Hypothalamus (tissue), 51 donors: ENCODE measurements at places on chromosomes 4 and X.

GRCh38 chr4:95877636-95878035, 37.7 kb downstream of the PDHA2 start:
- DNase-seq, result no peak

DNA sequence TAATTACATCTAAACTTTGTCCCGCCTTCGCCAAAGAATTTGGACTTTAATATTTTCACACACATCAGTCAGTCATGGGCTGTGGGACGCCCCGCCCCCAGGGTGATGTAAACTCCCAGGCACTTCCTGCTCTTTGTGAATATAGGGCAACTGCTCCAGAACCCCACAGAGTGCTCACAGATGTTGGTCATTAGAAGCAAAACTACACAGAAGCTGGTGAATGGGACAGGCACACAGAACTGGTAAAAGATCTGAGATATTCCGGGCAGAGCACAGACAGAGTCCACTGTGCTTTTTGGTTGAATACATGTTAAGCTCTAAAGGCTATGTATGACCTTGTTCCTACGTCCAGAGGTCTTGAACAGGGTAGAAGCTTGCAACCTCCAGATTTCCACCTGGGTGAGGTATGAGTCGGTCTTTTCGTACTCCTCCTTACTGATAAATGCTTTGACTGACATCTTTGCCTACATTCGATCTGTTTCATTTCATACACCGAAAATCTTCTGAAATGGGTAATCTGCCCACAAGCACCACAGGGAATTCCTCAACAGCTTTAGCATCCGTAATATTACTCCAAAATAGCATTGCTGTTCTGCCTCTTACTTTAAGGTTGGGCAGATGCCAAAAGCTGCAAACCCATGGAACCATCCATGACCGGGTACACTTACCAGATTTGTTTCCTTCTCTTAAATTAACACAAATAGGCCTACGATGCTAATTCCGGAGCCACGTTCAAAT, 144.6 kb downstream of the AMELX start:
- no peak for DNase-seq

GRCh38 chr4:173934201-173934600, 349.3 kb downstream of the FBXO8 start:
- no peak for DNase-seq

GRCh38 chr4:34148322-34148908, 2095.9 kb downstream of the ARAP2 start:
- DNase-seq, result no peak

- peak; percentile 0 for DNase-seq
Measured at GRCh38 chr4:46124773-46125413, 1.0 kb upstream of the GABRG1 start.

- DNase-seq, result no peak
Measured at GRCh38 chrX:2696698-2697215, 5.7 kb downstream of the CD99 start.

- no peak for DNase-seq
Measured at GRCh38 chr4:76722838-76723237, 175.1 kb downstream of the SOWAHB start.

GRCh38 chr4:139975830-139976272, 178.1 kb downstream of the MAML3 start:
- DNase-seq, result no peak

DNA sequence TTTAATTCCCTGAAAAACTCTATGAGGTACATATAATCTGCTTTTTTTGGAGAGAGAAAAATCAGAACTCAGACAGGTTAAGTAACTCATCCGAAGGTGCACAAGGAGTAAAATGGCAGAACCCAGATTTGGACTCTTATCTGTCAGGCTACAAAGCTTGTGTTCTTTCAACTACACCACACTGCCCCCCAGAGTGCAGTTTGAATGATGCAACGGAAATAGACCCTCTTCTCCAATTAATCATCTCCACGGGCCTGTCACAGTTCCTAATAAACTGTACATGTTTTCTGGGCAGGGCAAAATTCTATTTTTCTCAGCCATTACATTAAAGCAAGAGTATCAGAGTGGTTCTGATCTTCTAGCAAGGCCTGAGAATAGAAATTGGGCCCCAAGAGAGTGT, 35.3 kb upstream of the DCX start:
- no peak for DNase-seq

- no peak for DNase-seq
Measured at GRCh38 chr4:121096629-121097028, 24.3 kb upstream of the NDNF start.

- no peak for DNase-seq
Measured at GRCh38 chr4:185343726-185344581, 51.8 kb downstream of the LRP2BP start.

GRCh38 chr4:15398732-15399131, 29.1 kb upstream of the C1QTNF7 start:
- DNase-seq, result no peak

GRCh38 chrX:96407981-96408380, 276.7 kb upstream of the DIAPH2 start:
- DNase-seq, result no peak

- DNase-seq, result no peak
Measured at GRCh38 chrX:36974911-36975310, 33.3 kb upstream of the FAM47C start.

DNA sequence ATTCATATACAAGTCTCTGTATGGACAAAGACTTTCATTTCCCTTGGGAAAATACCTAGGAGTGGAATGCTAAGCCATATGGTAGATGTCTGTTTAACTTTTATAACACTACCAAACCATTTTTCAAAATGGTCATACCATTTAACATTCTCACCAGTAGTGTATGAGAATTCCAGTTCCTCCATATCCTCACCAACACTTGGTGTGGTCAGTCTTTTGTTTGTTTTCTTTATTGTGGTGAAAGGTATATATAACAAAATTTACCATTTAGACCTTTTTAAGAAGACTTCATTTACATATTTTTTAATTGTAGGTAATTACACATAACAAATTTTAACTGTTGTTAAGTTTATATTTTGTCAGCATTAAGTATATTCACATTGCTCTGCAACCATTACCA, 12.7 kb upstream of the APLN start:
- no peak for DNase-seq

DNA sequence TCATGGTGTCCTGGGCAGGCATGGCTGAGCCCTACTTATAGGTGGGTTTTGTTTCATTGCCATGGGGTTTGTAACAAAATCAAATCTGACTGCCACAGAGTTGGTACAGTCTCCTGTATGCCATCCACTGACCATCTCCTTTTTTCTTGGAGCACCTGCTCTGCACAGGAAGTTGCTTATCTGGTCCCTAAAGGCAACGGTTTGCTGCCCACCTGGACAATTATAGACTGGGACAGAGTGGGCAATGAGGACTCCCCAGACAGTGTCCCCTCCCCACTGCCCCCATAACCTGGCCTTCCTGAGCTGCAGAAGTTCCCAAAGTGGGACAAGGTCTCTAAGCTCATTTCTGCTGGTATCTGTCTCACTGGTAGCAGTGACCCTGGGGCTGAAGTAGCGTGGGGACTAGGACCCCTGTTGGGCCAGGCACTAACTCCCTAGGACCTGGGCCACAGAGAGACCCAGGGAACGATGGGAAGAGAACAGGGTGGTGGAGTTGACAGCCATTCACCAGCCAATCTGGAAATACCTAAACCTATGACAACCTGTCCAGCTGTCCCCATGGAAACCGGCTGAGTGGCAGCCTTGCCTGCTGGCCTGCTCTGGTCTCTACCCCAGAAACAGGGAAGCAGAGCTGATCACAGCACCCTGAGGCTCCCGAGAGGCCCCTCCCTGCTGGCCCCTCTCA, 64.7 kb downstream of the WFS1 start:
- no peak for DNase-seq

- DNase-seq, result no peak
Measured at GRCh38 chr4:117239434-117239833, 154.1 kb upstream of the TRAM1L1 start.

DNA sequence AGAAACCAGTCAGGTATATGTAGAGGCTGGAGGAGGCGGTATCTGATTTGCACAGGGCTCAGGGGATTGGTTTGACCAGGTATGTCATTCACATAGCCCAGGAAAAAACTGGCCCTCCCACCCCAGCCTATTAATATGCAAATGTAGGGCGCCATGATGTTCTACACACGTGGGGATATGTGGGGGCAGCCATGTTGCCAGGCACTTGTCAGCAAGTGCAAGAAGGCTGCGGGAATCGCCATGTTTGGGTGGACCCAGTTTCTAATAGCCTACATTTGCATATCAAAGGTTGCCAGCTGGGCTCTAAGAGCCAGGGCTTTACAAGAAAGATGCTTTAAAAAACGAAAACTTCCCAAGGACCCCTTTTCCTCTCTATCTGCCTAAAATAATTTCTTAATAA, 335.1 kb downstream of the SMARCA1 start:
- DNase-seq, result no peak

GRCh38 chrX:19907794-19908193, 20.4 kb upstream of the SH3KBP1 start:
- no peak for DNase-seq

DNA sequence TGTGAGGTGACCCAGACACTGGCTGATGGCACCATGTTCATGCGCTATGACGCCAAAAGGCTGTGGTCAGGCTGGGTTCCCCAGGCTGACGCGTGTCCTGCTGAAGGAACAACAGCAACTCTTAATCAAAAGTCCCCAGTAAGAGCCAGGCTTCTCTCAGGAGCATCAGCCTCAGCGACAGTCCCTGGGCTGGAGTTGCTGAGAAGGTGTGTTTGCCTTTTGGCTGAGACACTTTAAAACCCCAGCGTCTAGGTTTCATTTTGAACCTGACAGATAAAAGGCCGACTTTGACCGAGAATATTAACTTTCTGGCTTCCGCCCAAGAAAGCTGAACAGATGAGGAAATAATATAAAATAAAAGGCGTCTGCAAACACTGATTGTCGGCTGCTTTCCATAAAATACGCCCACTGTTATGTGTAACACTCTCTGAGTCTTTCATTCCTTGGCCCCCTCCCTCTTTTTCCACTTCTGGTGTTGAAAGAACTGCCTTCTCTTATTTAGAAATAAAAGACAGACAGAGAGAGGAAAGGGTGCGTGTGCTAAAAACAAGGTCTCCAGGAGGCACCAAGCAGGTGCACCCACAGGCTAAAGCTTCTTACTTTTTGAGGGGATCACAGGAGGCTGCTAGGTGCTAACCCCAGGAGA, 373.6 kb downstream of the MID1IP1 start:
- DNase-seq, result no peak

GRCh38 chrX:38880296-38880854, 79.1 kb downstream of the MID1IP1 start:
- DNase-seq, result no peak

DNA sequence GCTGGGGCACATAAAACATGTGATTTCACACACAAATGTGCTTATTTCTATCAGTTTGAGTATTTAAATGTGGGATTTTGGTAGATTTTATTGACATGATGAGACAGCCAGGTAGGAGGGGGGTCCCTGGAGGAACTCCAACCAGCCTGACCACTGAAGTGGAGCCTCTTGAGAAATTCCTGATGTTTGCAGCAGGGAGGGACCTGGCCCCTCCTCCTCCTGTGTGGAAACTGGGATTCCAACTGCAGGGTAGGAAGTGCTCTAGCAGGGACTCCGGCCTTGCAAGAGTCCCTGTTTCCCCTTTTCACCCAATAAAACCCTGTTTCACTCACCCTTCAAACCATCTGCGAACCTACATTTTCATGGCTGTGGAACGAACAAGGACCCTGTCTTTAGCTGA, 2224.0 kb upstream of the AGA start:
- no peak for DNase-seq

DNA sequence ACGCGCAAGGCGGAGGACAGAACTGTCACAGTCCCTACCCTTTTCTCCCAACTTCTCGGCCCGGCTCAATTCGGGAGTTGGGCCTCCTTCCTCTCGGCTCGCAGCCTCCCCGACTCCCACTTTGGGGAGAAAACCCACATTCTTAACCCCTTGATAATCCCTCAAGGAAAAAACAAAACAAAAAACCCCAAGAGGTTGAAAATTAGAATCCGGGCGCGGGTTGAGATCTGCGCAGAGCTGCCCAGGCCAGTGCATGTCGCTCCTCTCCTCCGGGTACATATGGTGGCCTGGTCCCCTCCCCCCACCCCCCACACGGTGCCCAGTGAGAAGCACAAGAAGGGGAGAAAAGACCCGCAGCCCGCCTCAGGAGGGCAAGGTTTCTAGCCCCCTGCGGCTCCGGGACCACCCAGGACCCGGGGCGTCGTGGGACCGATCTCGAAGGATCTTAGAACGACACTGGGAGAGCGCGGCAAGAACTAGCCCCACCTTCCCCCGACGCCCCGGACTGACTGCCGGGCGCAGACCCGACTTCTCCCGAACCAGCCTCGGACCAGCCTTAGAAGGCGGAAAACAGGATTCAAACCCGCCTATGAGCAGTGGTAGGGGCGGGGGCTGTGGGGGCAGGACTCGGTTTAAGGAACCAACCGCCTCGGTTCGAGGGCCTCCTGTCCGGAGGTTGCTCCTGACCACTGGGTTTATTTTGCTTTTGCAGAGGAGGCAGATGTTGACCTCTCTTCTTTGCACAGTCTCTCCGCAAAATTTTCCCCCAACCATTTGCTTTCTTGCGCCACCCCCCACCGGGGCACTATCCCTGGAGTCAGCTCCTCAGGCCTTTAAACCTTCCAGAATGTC, 2.5 kb upstream of the PDGFRA start:
- no peak for DNase-seq

DNA sequence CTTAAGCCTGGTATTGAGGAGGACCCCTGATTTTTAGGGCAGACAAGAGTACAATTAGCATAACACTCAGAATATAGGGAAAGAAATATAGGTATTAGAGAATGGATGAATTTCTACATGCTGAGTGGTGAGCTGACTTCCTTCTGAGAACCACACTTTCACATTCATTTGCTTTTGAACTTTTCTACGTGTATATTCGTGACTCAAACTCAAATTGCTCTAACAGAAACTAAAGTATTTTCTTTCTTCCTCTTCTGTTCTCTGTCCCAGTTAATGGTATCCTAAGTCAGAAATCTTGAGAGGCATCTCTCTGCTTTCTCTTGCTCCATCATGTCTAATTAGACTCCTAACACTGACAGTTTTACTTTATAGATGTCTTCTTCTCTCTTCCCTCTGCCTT, 103.2 kb upstream of the CITED1 start:
- no peak for DNase-seq

DNA sequence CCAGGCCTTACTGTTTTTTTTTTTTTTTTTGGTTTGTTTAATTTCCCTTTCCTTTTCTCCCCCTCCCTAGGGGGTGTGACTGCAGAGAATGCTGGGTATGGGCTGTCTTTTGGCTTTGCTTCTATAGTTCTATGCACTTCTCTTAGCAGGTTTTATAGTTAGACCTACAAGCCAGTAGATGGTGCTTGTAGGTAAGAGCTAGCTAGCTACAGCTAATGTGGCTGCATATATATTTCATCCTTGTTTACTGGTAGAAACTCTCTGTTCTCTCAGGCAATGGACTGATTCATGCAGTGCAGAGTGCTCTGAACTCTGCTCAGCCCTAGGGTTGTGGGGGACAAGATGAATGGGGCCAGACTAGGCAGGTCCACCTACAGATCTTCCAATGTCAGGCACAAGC, 246.4 kb downstream of the SH2D1A start:
- DNase-seq, result no peak
